ENCODE measurements at places on chromosomes 13 and 19.
A peak's percentile ranks its signal among the peaks of the same experiment; 100 is the strongest.

DNA sequence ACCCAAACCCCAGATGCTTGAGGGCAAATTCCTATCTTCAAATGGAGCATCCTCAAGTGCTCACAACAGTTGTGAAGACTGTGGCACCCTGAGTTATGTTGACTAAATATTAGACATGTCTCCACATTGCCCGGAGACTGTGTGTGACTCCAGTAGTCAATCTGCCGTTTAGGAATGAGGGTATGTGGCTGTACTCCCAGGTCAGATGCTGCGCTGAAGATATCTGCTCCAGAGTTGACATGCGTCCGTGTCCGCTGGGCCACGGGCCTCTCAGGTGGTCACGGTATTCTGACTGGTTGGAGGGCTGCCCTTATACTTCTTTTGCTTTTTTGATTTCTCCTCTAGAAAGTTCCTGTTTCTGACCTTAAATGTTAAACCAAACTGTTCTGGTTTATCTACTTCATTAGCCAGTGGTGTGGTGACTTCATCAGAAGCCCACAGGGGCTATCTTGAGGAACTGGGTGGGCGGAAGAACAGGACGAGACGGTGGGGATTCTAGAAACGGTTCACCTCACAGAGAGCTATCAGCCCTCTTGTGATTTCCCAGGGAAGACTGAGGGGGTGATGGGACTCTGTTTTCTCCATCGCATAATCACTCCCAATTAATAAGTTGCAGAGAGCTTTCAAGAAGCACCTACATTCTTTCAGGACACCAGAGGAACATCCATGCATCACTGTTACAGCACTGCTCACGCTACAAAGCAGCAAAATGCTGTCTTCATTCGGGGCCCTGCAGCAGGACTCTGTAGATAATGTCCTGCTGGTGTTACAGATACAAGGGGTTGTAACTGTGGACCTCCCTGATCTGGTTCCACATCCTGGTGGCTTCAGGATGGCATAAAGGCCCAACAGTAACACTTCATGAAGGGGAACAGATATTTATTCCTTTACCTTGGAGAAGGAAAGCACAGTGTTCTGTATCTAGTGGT lies 1.3 kb upstream of the LCP1 start:
- no peak for DNase-seq

DNA sequence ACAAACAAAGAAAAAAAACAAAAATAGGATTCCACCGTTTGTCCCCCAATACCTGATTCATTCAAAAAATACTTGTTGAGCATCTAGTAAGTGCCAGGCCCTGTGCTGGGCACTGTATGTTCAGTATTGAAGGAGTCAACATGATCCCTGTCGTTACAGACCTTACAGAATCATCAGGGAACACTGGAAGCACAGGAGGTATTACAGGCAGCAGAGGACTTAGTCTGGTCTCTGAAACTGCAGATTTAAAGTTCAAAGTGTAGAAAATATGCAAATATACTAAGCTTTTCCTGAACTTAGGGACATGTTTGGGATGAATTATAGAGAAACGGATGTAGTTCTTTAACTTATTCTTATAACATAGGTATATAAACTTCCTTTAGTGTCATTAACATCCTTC lies 160.7 kb upstream of the RFC3 start:
- DNase-seq = no peak

- DNase-seq = peak; percentile 38
Observed at GRCh38 chr13:114203536-114203935, 24.5 kb downstream of the CFAP97D2 start.

DNA sequence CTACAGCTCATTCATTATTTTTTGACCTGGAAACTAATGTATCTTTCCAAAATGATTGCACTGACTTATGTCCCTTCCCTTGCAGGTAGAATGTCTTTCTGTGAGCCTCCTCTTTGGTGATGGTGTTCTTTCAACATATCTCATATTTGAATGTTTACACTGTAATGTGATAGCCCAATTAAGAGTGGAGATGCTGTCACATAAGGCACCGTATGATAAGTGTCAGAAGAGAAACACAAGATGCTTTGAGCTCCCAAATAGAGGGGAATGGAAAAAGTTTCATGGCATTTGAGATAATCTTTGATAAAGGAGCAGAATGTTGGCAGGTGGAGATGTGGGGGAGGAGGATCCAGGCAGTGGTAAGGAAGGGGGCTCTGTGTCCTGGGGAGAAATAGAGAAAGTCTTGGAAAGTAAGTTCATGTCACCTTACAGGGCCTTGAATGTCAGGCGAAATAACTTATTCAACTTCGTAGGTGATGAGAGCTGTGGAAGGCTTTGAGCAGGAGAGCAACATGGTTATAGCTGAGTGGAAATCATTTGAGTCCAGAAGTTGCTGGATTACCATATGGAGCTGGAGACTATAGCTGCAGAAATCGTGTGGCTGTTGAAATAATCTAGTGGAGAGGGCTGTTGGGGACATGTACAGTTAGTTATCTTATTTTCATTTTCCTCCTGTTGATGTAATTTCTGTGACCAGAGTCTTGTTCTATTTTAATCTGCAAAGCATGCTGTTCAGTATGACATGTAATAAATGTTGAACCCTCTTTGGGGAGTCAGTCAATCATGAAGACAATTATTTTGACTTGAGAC lies 10.3 kb upstream of the RNF113B start:
- no peak for DNase-seq

DNA sequence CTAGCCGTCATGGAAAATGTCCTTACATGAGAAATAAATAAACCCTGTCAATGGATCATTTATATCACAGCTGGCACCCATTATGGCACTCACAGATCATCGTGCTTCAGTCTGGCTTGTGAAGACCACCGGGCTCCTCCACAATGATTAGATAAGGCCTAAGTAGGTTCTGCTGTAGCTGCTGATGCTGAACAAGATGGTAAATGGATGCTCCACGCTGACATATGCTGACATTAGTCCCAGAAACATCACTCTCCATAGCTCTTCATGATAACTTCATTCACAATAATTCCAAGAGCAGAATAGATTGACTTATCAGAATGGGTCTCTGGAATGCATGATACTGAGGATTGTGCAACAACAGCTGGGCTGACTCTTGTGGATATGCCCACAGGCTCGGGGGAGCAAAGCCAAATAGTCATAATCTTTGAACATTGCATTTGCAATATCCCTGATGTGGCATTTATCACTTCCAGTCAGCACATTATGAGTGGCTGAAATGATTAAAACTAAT lies 63.8 kb upstream of the RXFP2 start:
- DNase-seq = no peak

DNA sequence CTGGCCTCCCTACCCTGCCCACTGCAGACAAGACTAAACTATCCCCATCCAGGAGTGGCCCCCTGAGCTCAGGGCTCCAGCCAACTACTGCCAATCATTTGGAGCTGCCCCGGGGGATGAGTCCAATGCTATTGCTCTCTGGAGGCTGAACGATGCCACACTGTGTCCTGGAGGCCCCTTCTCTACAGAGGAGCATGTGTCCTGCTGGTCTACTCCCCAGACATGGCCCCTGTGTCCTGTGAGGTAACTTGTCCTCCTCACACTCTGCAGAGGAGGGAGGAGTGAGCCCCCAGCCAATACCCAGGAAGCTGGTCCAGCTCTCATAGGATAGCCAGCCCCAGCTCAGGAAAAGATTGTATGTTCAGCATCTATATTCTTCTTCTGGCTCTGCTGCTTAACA lies 159.1 kb upstream of the GPR12 start:
- no peak for DNase-seq

DNA sequence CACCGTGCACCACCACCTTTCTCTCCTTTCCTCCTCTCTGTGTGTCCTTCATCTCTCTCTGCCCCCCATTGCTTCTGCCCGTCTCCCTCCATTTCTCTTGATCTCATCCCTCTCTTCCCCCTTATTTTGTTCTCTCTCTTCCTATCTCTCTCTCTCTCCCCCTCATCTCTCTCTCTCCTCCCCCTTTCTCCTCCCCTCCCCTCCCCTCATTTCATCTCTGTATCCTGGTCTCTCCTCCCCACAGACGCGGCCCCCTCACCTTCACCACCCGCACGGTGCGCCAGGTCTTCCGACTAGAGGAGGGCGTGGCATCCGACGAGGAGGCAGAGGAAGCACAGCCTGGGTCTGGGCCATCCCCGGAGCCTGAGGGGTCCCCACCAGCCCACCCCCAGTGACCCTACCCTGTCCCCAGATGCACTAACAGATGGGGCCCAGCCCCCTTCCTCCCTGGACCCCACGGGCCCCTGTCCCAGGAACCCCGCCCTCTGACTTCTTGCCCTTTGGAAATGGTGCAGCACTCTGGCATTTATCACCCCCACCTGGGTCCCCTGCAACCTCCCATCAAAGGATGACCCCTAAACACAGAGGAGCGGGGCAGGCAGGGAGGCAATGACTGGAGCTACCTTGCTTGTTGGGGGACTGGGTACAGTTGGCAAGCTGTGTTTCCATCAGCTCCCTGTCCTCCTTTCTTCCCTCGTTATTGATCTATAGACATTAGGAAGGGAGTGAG lies 19.6 kb downstream of the KCNC3 start:
- no peak for DNase-seq
